Activated CD4-positive, alpha-beta T cell treated with anti-CD3 and anti-CD28 coated beads for 24 hours (primary cell): ENCODE measurements at places on chromosomes 16 and 17.

DNA sequence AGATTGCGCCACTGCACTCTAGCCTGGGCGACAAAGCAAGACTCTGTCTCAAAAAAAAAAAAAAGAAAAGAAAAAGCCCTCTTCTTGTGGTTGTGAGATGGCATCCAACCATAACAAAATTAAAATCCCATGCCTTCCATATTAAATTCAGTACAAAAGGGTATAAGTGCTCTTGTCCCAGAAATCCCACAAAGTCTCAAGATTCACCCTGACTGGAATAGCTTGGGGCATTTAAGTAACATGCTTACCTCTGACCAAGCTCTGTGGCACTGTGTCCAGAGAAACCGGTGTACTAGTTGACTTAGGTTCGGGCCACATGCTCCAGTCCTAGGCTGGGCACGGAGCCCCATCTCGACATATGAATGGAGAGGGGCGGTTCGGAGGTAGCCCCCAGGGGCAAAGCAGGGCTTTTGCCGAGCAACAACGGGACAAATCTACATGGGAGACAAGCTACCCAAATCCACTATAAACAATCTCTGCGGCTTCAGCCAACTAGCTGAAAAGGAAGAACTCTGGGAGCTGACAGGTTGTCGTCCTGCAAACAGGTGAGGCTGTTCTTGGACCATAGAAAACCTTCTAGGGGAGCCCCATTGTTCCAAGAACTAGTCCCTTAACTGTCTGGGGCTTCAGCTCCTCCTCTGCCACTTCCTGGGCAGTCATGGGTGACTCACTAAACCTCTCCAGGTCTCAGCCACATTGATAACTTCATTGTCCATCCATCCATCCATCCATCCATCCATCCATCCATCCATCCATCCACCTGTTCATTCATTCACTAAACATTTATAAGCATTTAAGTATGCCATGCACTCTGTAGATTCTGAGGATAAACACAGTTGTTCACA, 10.3 kb upstream of the IL4R start:
- no peak for DNase-seq

- no peak for DNase-seq
Observed at GRCh38 chr16:50657241-50657640, 23.9 kb downstream of the SNX20 start.

GRCh38 chr17:69560987-69561441, 146.5 kb downstream of the MAP2K6 start:
- no peak for DNase-seq

DNA sequence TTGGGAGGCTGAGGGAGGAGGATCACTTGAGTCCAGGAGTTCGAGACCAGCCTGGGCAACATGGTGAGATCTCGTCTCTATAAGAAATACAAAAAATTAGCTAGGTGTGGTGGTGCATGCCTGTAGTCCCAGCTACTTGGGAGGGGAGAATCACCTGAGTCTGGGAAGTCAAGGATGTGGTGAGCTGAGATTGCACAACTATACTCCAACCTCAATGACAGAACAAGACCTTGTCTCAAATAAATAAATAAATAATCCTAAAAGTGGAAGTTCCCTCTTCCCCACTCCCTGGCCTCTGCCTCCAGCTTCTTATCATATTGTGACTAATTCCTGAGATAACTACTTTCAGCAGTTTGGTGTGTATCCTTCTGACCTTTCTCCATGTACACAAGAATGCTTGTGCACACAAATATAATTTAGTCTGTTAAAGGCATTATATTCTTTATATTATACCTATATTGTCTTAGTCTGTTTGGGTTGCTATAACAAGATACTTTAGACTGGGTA, 23.5 kb upstream of the DNAJA2 start:
- DNase-seq = no peak

GRCh38 chr16:2856061-2856670, 1.8 kb downstream of the PRSS22 start:
- no peak for DNase-seq

- peak; percentile 62 for DNase-seq
Observed at GRCh38 chr17:1720856-1721386, 3.6 kb upstream of the WDR81 start.

DNA sequence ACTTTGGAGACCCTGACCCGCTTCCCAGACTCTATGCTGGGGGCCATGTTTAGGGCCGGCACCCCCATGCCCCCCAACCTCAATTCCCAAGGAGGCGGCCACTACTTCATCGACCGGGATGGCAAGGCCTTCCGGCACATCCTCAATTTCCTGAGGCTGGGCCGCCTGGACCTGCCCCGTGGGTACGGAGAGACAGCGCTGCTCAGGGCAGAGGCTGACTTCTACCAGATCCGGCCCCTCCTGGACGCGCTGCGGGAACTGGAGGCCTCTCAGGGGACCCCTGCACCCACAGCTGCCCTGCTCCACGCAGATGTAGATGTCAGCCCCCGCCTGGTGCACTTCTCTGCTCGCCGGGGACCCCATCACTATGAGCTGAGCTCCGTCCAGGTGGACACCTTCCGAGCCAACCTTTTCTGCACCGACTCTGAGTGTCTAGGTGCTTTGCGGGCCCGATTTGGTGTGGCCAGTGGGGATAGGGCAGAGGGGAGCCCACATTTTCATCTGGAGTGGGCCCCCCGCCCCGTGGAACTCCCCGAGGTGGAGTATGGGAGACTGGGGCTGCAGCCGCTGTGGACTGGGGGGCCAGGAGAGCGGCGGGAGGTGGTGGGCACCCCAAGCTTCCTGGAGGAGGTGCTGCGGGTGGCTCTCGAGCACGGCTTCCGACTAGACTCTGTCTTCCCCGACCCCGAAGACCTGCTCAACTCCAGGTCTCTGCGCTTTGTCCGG, 1.1 kb downstream of the KCTD11 start:
- DNase-seq = no peak

DNA sequence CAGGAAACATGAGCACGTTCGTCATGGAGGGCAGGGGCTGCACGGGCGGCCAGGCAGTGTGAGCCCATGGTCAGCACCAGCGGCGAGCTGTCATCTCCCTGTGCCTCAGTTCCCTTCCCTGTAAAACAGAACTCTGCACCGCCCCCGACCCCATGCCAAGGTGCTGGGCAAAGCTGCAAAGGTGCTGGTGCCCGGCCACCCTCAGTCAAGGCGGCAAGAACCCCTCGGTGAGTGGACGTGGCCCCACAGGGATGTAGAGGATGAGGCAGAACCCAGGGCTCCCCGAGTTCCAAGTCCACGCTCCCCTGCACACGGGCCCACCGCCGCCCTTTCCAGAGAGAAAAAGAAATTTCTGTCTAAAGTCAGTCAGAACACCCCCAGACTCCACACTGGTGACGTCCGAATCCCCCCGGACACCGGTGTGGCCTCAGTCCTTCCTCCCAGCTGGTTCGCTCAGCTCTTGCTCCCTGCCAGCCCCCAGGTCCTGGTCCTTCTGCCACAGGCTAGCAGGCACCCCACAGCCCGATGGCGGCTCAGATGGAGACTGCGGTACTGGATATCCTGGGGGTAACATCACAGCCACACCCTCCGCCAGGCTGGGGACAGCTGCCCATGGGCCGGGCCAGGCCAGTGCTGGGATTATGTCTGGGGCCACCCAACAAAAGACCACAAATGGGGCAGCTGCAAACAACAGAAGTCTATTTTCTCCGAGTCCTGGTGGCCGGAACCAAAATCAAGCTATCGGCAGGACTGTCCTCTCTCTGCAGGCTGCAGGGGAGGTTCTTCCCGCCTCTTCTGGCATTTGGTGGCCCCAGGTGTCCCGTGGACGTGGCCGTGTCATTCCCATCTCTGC, 14.4 kb upstream of the BAHCC1 start:
- DNase-seq = no peak

GRCh38 chr16:56336071-56336688, 89.2 kb downstream of the AMFR start:
- DNase-seq = no peak

GRCh38 chr17:54426296-54426886, 474.3 kb upstream of the TOM1L1 start:
- no peak for DNase-seq

DNA sequence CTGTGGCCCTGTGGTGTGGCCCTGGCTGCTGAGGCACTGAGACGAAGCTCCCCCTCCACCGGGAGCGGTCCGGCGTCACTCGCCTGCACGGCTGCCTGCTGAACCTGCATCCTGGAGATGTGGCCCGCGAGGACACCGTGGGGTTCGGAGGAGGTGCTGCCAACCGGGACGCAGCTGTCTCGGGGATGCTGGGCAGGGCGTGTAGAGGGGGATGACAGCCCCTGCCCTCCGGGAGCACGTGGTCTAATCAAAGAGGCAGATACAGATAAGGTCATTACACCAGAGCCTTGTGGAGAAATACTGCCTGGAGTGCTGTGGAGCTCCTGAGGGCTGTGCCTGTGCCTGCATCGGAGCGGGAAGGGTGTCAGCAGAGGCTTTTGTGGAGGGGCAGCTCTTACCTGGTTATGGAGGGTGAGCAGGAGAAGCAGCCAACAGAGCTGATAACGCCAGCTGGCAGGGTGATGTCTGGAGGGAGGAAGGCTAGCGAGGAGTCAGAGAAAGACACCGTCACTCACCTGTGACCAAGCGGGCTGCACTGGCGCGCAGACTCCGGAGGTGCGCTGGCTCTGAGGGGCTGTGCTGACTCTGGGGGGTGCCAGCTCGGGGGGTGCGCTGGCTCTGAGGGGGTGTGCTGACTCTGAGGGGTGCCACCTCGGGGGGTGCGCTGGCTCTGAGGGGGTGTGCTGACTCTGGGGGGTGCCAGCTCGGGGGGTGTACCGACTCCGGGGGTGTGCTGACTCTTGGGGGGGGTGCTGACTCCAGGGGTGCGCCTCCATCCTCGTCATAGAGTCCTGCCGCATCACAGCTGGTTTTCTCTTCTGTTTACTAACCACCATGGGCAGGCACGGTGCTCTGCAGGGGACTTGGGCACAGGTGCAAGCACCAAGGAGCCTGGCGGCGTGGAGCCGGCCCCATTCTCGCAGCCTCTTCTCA, 104.7 kb upstream of the CHMP6 start:
- no peak for DNase-seq

- no peak for DNase-seq
Observed at GRCh38 chr17:65131946-65132345, 5.2 kb upstream of the RGS9 start.

GRCh38 chr17:74379495-74380085, 12.3 kb downstream of the GPR142 start:
- DNase-seq = peak; percentile 89

GRCh38 chr17:17141279-17141678, 64.9 kb downstream of the PLD6 start:
- no peak for DNase-seq

DNA sequence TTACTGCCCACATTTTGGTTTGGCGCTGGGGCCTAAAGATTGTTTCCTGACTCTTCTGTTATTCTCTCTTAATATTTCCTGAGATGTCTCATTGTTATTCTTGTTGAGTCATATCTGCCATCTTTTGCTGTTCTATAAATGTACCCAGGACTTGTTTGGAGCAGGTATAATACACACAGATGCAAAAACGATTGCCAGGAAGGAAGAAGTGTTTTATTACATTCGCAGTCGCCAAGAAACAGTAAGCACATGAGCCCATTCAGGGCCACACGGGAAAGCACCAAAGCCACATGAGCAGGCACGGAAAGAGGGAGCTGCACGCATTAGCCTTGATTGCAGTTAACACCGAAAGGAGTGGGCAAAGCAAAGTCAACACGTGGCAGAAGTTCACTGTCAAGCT, 70.2 kb downstream of the ARHGAP44 start:
- DNase-seq = no peak

GRCh38 chr16:27991876-27992275, 71.6 kb downstream of the GSG1L start:
- DNase-seq = no peak

GRCh38 chr16:27330542-27330941, 16.8 kb downstream of the IL4R start:
- no peak for DNase-seq

DNA sequence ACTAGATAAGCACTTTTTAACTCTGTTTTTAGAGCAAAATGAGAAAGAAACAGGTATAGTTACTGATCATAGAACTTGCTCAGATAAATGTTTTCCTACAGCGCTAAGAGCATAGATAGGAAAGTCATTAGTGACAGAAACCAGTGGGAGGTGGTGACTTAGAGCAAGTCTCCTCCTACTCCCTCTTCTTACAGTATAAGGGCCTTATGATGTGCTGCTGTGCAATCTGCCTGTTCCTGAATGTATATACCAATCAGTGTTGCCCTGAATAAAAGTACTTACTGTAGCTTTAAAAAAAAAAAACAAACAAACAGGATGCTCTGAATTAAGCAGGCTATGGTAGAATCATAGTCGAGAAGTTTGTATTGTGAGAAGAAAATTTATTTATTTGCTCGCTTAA, 23.3 kb upstream of the RASL10B start:
- DNase-seq = no peak

- no peak for DNase-seq
Observed at GRCh38 chr16:75289189-75289588, 37.8 kb upstream of the BCAR1 start.

DNA sequence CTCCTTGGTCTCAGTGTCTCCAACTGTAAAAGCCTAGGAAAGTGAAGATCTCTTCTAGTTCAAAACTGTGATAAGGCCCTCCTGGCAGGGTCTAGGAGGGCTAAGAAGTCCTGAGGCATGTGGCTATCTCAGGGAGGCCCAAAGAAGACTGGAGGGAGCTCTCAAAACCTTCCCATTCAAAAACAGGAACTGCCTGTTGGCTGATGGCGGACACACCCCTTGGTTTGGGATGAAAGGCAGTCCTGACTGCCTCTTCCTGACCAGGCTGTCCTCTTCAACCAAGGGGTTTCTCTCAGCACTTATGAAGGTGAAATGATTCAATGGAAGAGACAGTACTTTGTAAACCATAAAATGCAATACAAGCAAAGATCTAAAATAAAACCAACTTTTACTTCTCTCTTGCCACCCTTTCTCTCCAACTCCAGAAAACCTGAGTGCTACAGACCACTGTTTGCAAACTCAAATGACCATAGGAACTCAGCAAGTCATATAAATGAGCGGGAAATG, 4.7 kb downstream of the ZNF764 start:
- DNase-seq = no peak

DNA sequence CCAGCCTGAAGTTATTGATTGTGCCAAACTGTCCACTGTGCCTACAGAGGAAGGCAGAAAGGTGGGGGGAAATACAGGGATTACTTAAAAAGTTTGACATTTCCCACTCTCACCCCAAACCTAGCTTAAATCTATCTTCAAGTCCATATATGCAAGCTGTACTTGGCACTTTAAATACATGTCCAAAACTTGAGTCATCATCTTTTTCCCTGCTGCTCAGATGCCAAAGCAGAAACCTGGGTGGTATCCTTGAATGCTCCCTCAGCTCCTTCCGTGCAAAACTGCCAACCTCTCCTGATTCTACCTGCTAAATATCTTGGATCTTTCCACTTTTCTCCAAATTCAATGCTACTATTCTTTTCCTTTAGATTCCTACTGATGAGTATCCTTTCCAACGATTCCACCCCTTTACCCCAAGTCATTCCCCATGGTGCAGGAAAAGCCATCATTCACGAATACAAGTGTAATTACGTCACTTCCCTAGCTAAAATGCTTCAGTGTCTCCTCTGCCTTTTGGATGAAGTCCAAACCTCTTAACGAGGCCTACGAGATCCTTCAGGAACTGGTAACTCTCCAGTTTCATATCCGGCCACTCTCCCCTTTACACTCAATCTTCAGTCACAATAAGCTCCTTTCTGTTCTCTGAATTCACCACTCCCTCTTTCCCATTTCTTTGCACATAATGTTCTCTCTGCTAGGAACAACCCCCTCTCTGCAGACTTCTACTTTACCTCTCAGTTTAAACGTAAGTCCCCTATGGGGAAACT, 9.3 kb downstream of the BECN1 start:
- DNase-seq = no peak
